Stimulated activated CD4-positive, alpha-beta T cell treated with anti-CD3 and anti-CD28 coated beads, Interleukin-15, amount 100 ng/mL, for 1 hour (primary cell): ENCODE measurements at places on chromosomes 1 and 21.

- no peak for DNase-seq
These were observed 376.9 kb downstream of the GPATCH2 start for GRCh38 chr1:217253985-217254384.

- no peak for DNase-seq
These were observed 170.8 kb downstream of the ZSCAN20 start for GRCh38 chr1:33643216-33643615.

- no peak for DNase-seq
These were observed 589.0 kb downstream of the USP25 start for GRCh38 chr21:16318651-16319300.

- DNase-seq = no peak
These were observed 4.9 kb downstream of the LBR start for GRCh38 chr1:225422795-225423517.

DNA sequence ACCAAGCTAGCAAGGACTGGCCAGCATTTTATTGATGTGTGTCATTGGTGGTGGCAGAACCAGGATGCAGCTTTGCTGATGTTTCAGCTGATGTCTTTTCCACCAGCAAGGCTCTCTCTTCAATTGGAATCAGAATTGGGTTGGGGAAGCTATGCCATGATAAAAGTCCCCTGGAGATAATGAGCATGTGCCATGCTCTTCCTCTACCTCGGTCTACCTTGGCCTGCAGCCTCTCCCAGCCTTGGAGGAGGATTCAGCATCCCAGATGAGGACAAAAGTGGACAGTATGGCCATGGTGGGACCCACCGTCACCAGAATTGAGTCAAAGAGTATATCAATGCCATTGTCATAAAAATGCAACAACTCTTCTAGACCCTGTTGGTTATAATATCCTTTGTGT lies 8.6 kb downstream of the AVPR1B start:
- DNase-seq = no peak

DNA sequence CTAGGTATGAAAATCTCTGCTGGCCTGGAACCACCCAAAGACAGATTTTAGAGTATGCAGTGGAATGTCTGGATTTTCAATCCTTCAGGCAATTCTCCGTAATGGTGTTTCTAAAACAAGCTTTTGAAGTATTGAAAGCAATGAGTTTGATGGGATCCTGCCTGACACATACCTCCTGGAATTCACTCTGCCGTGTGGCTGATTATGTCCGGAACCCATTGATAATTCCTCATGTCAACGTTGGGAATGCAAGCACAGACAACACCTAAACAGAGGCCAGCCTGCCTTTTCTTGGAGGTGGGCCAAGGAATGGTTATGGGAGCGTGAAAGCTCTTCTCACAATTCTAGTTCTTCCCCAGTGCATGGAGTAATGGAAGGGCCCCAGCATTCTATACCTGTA lies 168.9 kb upstream of the HMCN1 start:
- DNase-seq = no peak

GRCh38 chr1:234778221-234779159 lies 168.5 kb upstream of the IRF2BP2 start:
- DNase-seq = no peak

DNA sequence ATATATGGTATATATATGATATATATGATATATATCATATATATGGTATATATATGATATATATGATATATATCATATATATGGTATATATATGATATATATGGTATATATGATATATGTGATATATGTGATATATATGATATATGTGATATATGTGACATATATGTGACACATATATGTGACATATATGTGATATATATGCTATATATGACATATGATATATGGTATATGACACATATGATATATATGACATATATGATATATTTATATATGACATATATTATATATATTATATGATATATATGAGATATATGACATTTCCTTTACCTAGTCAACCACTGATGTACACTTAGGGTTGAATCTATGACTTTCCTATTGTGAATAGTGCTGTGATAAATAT lies 36.1 kb upstream of the EEIG2 start:
- no peak for DNase-seq

- no peak for DNase-seq
These were observed 24.8 kb downstream of the SDCCAG8 start for GRCh38 chr1:243280571-243281129.

- no peak for DNase-seq
These were observed 171.4 kb upstream of the HMGB4 start for GRCh38 chr1:33692206-33693188.

GRCh38 chr1:19065526-19066247 lies 109.2 kb upstream of the IFFO2 start:
- DNase-seq = no peak

DNA sequence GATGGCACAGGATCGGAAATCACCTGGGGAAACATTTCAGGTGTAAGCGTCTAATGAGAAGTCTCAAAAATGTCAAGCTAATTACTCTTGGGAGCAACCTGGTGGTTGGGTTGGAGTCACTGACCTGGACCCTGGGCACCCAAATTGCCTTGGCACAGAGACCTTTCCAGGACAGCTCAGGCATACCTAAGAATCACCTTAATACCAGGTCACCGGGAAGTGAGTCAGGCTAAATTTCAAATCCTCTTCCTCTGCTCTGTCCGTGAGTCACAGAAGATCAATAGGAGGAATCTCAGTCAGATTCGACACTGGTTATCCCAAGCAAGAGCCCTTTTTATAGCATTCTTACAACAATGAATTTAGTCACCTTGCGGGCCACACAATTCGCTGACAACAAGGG lies 179.6 kb upstream of the CAMK1G start:
- DNase-seq = no peak

- DNase-seq = no peak
These were observed 12.4 kb downstream of the SKI start for GRCh38 chr1:2240270-2241156.

GRCh38 chr1:8670371-8670818 lies 147.0 kb downstream of the RERE start:
- DNase-seq = no peak

- DNase-seq = no peak
These were observed 15.6 kb upstream of the AIM2 start for GRCh38 chr1:159092036-159092760.

- DNase-seq = peak; percentile 42
These were observed 14.9 kb downstream of the AADACL4 start for GRCh38 chr1:12658531-12659453.

DNA sequence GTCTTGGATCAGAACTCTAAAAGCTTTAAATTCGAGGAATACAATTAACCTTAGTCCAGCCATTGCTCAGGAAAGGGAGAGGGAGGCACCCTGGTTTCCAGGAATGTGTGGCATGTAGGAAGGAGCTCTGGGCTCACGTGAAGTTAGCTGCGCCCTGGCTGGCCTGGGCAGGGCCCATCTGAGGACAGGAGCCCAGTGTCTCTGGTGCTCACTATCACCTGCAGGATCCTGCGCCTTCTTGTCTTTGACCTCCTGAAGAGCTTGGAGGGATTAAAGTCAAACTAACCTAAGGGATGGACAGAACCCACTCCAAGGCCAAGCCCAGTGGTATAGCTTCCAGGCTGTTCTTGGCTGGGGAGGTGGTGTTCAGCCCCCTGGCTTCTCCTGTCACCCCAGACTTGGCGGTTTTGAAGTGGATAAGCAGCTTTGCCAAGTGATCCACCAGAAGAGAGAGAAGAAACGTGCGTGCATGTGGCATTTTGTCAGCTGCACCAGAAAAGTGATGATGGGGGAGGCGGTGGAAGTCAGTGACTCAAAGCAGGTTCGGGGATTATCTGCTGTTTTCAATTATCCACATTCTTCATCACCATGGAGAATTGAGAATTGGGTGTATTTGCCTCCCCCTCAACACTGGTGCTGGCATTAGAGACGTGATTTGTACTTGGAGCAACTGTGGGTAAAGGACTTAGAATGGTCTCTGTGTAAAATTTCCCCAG lies 11.9 kb upstream of the KCNN3 start:
- no peak for DNase-seq

GRCh38 chr1:183470961-183471742 lies 1.1 kb upstream of the SMG7 start:
- DNase-seq = peak; percentile 54

DNA sequence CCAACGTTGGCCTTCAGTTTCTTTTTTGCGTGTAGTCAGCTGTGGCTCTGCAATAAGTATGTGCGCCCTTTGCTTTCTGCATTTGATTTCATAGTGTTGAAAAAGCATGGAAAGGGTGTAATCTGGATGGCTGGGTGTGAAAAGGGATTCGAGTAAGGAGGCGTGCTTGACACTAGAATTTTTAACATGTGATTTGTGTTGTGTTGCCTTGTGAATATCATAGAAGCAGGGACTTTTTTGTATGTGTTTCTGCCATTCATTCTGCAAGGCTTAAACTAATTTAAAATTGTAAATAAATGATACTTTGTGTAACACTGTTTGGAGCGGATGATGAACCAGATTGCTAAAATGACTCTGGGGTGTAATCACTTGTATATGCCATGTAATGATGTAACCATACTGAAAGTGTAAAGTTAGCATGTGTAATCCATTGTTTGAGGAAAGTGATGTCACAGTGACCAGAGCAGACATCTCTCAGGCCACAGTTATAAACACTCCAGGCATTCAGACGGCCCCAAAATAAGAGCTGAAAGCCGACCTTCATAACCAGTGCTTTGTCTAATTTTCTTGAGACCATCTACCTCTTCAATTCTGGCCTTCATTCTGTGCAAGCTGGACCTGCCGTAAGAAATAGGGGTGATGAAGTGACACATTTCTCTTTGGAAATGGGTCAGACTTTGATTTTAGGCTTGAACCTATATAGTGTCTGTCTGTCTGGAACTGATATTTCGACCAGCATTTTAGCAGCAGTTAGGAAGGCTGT lies 618 bp downstream of the SH3BGR start:
- no peak for DNase-seq

- DNase-seq = no peak
These were observed 864.0 kb downstream of the PLA2G4A start for GRCh38 chr1:187692799-187693198.

GRCh38 chr1:201375169-201375568 lies 2.3 kb downstream of the TNNT2 start:
- DNase-seq = no peak

DNA sequence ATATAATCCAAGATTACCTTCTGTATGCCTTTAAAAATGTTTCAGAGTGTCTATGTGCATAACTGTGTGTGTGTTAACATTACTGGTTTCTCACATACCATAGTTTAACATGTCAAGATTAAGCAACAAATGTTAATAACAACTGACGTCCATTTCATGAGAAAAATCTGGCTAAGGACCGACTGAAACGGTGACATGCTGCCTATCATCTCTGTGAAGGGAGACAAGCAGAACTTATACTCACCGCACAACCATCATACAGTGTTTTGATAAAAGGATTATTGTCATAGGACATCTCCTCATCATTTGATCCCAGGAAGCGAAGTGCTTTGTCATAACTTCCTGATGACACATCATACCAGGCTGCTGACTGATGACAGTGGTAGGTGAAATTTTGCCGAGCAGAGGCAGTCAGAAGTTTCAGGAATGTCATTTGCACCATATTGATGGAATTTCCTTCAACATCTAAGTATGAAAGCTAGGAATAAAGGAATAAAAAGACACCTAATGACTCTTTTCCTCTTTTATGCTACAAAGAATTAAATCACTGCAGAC lies 228.8 kb downstream of the COL11A1 start:
- no peak for DNase-seq

- DNase-seq = no peak
These were observed 79.9 kb upstream of the PLPPR5 start for GRCh38 chr1:99084562-99084961.

GRCh38 chr1:31802190-31803150 lies 13.4 kb downstream of the SPOCD1 start:
- DNase-seq = no peak
